ENCODE measurements at places on chromosomes 12 and 14. TPM values are rescaled to one million over a fixed set of nuclear protein-coding genes. Genes with fewer than 3 reads are reported as not detected.

- H3K27ac ChIP-seq = no peak overlapping the region
- H3K4me3 ChIP-seq = no peak overlapping the region
- H3K27me3 ChIP-seq = no peaks in the 10 kb centered on the region
- H3K4me1 ChIP-seq = peaks cover 12% of the 10 kb centered on the region
- DNase-seq = no peak
- H3K36me3 ChIP-seq = no peaks in the 10 kb centered on the region
Measured at GRCh38 chr12:98416845-98417244, 98.5 kb upstream of the TMPO start.

Gene PLEKHD1
- 0.14 TPM for total RNA-seq

- peaks cover 20% of the 10 kb centered on the region for H3K36me3 ChIP-seq
- no peak overlapping the region for H3K4me3 ChIP-seq
- no peak overlapping the region for H3K27ac ChIP-seq
- DNase-seq = no peak
- no peaks in the 10 kb centered on the region for H3K4me1 ChIP-seq
Measured at GRCh38 chr12:69570545-69571399, 14.5 kb upstream of the CCT2 start.

Gene SMCO2
- not detected for total RNA-seq
